ENCODE measurements at places on chromosomes 7 and 10.

- no peak for DNase-seq
These were observed 904.0 kb downstream of the SORCS3 start for GRCh38 chr10:105545101-105545500.

DNA sequence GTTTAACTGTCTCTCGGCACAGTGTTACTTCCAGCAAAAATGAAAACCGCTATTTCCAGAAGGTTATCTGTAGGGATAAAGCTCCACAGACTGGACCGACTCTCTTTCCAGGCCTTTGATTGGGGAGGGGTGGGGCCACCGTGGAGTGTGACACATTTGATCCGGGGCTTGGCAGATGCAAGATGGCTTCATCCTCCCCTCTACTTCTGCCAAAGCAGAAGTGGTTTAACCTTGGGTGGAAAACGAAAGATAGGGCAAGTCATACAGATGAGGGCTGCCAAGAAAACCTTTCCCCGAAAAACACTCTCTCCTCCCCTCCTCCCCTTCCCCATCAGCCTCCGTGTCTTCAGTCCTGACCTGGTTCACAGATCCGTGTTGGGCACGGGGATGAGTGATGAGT is 139.7 kb upstream of the SH2B2 start:
- DNase-seq, result no peak

DNA sequence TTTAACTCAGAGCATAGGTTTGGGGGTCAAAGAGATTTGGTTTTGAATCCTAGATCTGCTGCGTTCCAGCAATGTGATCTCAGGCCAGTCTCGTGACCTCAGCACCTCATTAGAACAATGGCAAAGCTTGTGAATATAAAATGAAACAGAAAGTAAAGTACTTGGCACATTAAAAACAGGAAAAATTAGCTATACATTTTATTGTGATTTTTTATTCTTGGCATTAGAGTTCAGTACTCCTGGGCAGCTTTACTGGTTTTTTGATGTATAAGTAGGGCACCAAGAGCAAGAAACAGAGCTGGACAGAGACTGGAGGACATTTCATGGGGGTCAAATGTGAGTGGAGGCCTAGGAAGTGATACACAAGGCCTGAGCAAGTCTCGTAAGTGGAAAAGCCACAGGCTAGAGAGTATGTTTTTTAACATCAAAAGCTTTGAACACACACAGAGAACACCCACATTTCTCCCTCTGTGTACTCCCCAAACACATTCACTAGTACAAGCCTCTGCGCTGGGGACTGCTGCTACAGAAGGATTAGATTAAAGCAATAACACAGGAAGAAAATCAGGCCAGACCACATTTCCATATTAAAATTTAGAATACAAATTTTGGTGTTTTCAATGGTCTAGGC is 157.2 kb upstream of the SLC25A13 start:
- DNase-seq, result no peak

GRCh38 chr7:159013825-159014289 is 130.8 kb downstream of the VIPR2 start:
- no peak for DNase-seq

- DNase-seq, result no peak
These were observed 20.4 kb downstream of the GRID2IP start for GRCh38 chr7:6530626-6531491.

Measured in SHP77 (cell line).